Cortex of kidney (tissue), 1 donor: ENCODE measurements at places on chromosomes 4 and X.

GRCh38 chr4:169132561-169133305, 122.7 kb upstream of the CBR4 start:
- no peak for DNase-seq

DNA sequence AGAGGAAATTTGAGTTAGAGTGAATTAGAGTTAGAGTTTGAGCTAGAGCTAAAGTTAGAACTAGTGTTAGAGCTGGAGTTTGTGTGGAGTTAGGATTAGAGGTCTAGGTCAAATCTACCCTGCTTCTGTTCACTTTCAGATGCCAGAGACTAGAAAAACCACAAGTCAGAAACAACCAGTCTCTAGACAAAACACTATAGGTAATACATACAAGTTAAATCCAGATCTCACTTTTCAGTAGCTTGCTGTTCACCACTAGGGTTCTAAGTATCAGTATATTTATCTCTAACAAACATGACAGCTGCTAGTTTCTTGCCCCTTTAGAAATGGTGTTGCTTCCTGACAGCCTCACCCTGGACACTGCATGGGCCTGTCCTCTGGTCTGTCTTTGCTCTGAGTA, 300.7 kb downstream of the ARAP2 start:
- no peak for DNase-seq

- no peak for DNase-seq
Measured at GRCh38 chr4:117793845-117794480, 240.3 kb upstream of the NDST3 start.

DNA sequence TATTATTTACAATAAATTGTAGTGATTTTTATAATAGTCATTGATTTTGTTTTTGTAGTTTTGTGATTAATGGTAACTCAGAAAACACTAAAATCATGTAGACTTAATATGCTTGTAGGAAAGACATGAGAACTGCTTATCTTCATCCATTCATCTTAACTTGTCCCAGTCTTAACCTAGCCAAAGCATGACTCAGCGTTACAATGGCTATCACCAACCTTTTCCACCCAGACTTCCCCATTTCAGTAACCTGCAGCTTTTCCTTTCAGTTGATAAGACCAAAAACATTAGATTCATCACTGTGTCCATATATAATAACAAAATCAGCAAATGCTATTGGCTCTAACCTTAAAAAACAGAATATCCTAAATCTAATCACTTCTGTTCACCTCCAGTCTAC, 106.2 kb upstream of the KLF8 start:
- DNase-seq, result no peak

DNA sequence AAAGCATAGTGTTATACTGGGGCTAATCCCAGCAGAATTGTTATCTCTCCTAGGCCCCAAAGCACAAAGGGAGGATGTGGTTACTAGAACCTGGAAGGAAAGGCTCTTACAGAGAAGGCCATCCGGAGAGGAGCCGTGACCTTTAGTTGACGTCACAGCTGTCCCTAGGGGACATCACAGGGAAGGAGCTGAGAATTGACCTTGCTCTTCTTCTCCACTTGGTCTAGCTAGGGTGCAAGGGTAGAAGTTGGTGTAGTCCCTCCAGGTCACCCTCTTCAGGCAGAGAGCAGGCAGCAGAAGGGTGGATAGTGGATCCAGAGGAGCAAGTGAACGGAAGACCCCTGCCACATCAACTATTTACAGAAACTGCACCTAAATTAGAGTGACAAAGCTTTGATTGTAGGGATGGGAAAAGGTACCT, 22.8 kb upstream of the FGF2 start:
- no peak for DNase-seq

GRCh38 chr4:45183905-45184304, 457.5 kb upstream of the GNPDA2 start:
- no peak for DNase-seq

- no peak for DNase-seq
Measured at GRCh38 chr4:41541687-41542094, 3.7 kb downstream of the LIMCH1 start.

DNA sequence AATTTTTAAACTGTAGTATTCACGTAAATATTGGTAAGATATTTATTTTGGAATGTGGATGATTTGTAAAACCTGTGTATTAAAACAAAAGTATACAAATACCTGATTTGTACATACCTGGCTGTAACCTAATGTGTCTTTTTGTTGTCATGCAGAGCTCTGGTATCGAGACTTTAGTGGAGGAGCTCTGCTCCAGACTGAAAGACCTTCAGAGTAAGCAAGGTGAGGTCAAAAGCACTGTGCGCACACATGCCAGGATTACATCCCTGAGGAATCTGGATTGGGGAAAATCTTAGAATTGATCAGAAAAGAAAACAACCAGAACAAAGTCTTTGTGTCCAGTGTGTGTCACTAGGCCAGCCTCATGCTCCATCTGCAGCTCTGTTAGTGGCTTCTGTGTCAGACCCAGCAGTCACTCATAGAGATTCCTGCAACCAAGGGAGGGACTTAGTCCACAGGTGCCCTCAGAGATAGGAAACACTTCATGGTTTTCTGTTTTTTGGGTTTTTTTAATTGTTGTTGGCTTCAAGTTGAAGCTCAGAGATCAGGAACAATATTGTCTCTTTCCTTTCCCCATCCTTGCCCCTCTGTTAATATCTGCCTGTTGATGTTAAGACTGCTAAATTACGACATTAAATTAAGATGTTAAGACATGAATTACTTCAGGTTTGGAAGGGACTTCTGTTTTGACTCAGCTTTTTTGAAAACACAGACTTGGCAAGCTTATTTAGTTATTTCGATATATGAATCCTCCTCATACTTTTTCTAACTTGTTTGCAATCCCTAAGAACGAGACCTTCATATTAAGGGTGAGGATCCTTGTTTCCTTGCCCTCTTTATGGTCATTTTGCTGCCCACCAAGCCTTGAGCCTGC, 52.4 kb upstream of the TBC1D14 start:
- no peak for DNase-seq

GRCh38 chr4:88792268-88792781, 94.7 kb upstream of the NAP1L5 start:
- no peak for DNase-seq

- DNase-seq, result no peak
Measured at GRCh38 chr4:23932186-23932585, 42.3 kb upstream of the PPARGC1A start.

GRCh38 chrX:132692526-132692925, 203.7 kb upstream of the MBNL3 start:
- no peak for DNase-seq

GRCh38 chr4:139754938-139755337, 89.3 kb downstream of the MGST2 start:
- DNase-seq, result no peak

DNA sequence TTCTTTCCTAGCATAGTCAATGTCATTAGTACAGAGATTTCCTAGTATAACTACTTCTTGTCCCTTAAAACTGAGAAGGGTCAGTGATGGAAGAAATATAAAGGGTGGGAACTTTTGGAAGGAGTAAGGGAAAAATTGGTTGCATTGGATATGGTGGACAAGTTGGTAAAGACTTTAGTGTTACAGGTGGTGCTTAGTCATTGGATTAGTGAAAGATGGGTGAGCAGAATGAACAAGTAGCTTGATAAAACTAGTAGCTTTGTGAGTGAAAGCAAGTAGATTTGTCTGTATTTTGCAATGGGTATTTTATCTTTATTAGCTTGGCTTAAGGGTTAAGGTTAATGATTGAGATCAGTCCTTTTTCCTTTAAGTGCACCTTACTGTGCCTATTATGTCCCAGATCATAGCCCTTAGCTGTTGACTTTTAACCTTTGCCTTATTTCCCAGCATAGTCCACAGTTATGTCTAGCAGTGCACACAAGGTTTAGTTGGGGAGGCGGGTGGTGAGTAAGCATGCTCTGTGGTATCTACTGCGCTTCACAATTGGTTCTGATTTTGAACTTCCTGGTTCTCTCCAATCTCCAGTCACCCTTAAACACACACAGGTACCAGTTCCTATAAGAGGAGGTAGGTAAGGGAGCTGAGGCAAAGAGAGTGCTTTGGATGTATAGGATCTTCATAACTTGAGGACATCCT, 9.5 kb downstream of the WDR44 start:
- no peak for DNase-seq

DNA sequence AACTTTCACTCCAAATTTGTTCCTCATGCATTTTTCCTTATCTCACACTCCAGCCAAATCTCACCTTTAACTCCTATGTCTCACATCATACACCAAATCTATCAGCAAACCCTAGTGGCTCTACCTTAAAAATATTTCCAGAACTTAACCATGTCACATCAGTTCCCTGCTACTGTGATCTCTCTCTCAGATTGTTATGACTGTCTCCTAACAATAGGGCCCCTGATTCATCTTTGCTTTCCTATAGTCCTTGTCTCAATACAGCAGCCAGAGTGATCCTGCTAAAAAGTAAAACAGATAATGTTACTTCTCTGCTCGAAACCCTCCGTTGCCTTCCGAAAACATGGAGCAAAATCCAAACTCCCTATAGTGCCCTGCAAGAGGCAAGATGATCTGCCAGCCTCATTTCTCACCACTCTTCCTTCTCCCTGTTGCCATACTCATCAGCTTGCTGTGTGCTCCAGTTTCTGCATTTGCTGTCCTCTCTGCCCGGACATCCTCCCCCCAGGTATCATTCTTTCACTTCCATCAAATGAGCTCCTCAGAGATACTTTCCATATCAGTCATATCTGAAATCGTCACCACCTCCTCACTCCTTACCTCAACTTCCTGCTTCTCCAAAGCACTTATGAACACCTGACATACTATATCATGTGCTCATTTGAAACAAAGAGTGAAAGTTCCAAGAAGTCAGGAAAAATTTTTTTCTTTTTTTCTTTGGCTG, 293.4 kb upstream of the NR3C2 start:
- no peak for DNase-seq

- no peak for DNase-seq
Measured at GRCh38 chrX:110258552-110258951, 59.3 kb downstream of the AMMECR1 start.

DNA sequence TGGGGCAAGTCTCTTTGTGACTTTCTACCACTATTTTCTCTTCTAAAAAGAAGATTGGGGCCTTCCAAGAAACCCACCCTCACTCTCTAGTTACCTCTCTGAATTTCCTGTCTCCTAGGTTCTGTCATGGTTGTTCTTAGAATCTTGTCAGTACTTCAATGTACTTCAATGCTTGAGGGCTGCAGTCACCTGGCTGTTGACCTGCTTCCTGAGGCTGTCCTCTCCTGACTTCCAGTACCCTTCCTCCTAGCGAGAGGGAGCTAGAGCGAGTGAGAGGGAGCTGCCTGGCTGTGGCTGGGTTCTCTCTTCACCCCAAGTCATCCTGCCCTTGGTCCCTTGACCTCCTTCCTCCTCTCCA, 17.7 kb downstream of the CD99L2 start:
- DNase-seq, result no peak

DNA sequence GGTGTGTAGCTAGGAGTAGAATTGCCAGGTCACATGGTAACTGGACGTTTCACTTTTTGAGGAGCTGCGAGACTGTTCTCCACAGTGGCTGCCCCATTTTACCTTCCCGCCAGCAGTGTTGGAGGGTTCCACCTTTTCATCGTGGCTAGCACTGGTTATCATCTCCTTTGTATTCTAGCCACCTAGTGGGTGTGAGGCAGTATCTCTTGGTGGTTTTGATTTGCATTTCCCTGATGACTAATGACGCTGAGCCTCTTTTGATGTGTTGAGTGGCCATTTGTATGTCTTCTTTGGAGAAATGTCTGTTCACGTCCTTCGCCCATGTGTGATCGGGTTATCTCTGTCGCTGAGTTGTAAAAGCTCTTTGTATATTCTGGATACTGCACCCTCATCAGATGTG, 10.6 kb downstream of the ABCD1 start:
- no peak for DNase-seq

- DNase-seq, result no peak
Measured at GRCh38 chr4:126772662-126773061, 860.1 kb upstream of the INTU start.

GRCh38 chr4:138347561-138347960, 105.4 kb upstream of the SLC7A11 start:
- DNase-seq, result no peak

GRCh38 chr4:101028886-101029285, 318.4 kb downstream of the PPP3CA start:
- no peak for DNase-seq

- no peak for DNase-seq
Measured at GRCh38 chr4:172892300-172892699, 276.3 kb upstream of the GALNT7 start.

DNA sequence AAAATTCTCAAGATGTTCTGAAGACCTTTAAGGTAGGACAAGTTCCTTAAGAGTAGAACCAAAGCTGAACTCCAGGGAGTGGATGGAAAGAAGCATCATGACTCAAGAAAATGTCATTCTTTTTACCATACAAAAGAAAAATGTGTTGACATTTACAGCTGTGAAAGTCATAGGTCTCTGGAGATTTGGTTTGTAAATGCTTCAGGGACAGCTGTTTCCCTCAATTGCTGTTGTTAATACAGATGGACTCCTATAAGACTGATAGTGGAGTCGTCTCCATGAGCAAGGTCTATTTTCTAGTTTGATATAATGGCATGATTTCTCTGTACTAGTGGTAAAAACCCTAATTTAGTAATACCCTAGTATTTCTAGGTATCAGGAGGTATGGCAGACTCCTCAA, 101.7 kb downstream of the PHOX2B start:
- DNase-seq, result no peak

DNA sequence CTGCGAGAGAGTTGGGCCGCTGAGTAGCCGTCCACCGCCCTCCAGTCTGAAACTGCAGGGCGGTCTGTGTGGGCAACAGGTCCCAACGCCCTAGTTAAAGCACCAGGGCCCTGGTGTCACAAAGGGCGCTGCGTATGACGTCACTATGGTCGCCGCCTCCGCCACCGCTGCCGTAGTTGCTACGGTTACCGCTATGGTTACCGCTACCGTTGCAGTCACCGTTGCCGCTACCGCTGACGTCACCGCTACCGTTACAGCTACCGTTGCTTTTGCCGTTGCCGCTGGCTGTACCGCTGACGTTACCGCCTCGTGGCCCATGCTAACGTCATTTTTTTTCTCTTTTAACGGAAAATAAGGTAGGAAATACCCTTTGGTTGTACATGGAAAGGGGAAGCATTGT, at the start of gene PPP1R2C:
Gene PPP1R2C (minus strand): TSS at position 68 of the 400 bp plus-strand sequence. CDS start 84 bp downstream, outside the sequence.
- no peak for DNase-seq

GRCh38 chr4:105304085-105304484, 157.4 kb downstream of the TET2 start:
- DNase-seq, result no peak

DNA sequence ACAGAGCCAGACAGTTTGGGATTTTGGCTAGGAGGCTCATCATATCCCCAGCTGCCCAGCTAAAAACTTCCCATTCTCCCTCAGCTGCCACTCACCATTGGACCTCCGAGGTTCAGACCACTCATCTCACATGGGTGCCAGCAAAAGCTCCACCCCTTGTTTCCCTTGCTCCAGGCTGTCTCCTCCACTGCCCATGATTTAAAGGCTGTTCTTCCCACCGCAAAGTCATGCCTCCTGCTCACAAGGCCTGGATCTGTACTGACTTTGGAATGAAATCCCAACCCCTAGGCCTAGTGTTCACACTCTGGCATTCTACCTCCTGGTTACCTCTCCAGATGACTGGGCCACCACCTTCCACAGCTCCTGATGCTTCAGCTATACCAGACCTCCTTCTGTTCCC, 142.2 kb upstream of the EOLA2 start:
- no peak for DNase-seq
